ENCODE measurements at places on chromosomes 7 and 10. TPM values are rescaled to one million over a fixed set of nuclear protein-coding genes. Genes with fewer than 3 reads are reported as not detected.

- no peak for DNase-seq
Measured at GRCh38 chr7:42222891-42223290, 14.1 kb downstream of the GLI3 start.

GRCh38 chr7:84735011-84735410 lies 451.8 kb downstream of the SEMA3D start:
- DNase-seq: no peak

GRCh38 chr10:82267014-82267413 lies 392.0 kb downstream of the NRG3 start:
- DNase-seq: no peak

GRCh38 chr10:77442699-77443189 lies 194.9 kb downstream of the KCNMA1 start:
- DNase-seq: no peak

The PRLHR gene
- not detected for total RNA-seq

DNA sequence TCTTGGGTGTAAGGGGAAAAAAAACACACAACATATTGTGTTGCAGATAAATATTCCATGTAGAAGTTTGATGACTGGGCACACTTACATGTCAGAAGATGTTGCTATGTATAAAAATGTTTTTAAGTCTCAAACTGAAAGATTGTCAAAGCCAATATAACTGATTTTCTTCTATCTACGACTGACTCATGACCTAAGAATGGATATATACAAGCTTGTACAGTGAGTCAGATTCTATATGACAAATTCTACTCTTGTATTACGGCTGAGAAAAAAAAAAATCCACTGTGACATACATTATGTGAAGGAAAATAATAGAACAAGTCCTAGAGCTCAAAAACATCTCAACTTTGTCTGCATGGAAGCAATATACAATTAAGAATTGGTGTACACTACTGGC lies 343.0 kb upstream of the PCDH15 start:
- DNase-seq: no peak

The CHST15 gene
- 45.4 TPM for total RNA-seq

DNA sequence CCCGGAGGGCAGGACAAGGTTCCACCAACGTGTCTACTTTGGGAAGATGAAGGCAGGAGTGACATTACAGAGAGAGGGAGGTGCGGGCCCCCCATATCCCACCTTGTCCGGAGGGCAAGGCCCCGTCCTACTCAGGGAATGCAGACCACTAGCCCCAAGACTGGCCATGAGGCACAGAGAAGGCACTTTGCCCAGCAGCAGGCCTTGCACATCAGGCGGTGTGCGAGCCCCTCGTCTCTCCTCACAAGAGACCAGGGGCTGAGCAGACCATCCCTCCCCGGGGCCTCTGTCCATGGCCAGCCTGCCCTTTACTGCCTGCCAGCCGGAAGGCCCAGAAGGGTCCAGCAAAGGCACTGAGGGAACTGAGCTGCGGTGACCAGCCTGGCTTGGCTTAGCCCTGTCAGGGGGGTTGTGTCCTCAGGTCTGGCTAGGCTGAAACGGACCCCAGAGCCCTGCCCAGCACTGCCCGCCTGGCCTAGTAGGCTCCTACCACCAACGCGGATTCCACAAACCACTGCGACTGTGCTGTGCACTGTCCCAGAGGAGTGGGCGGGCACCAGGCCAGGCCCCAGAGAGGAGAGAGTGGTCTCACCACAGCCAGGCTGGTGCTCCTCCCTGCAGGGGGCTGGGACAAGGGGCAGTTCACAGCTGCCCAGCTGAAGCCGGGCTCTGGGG lies 16.7 kb downstream of the CAMK2B start:
- DNase-seq: no peak

The BTBD16 gene
- 0.37 TPM for total RNA-seq

GRCh38 chr7:90266808-90267207 lies 21.8 kb downstream of the CFAP69 start:
- DNase-seq: no peak

The VWA2 gene
- total RNA-seq: not detected

- no peak for DNase-seq
Measured at GRCh38 chr10:22433875-22434274, 88.6 kb downstream of the SPAG6 start.

DNA sequence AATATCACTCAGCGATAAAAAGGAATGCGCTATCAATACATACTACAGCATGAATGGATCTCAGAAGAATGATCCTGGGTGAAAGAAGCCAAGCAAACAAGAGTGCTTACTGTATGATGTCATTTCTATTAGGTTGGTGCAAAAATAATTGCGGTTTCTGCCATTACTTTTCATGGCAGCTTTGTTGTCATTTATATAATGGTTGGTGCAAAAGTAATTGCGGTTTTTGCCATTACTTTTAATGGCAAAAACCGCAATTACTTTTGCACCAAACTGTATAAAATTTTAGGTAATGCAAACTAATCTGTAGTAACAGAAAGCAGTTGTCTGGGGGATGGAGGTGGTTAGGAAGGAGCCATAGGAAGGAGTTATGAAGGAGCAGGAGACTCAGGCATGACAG lies 318.3 kb upstream of the ZMIZ1 start:
- DNase-seq: no peak

- DNase-seq: no peak
Measured at GRCh38 chr10:114478281-114478680, 74.0 kb upstream of the AFAP1L2 start.

DNA sequence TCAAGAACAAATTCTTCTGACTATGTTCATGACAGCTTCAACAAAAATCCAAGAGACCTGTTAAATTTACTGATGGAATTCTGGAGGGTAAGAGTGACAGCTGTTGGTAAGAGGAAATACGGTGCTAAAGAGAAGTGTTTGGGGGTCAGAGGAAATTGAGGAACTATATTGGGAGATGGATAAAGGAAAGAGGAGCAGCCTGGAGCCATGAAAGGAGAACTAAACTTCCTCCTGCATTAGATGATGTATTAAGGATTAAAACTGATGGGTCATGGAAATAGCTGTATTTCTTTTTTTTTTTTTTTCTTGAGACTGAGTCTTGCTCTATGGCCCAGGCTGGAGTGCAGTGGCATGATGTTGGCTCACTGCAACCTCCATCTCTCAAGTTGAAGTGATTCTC lies 95.3 kb downstream of the HERPUD2 start:
- no peak for DNase-seq

DNA sequence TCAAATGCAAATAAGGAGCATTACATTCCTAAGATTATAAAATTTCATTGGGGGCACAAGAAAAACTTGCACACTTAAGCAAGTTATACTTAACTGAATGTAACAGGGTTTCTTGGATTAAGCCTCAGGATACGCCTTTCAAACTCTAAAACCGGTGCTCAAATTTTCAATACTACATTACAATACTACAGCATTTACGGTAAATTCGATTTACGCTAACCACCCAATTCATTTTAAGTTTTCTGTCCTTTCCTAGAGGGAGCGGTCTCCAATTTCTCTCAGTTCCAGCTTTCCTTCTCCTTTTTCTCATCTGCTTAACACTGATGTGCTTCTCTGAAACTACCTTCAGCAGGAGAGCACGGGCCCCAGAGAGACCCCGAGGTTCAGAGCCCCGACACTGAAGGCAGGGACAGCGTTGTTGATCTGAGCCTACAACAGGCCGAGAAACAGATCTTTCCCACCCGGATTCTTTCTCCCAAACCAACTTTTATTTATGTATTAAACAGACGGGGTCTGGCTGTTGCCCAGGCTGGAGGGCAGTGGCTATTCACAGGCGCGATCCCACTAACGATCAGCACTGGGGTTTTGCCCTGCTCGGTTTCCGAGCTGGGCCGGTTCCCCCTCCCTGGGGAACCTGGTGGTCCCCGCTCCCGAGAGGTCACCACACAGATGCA lies 798 bp downstream of the ZNF425 start:
- no peak for DNase-seq

- no peak for DNase-seq
Measured at GRCh38 chr10:29249018-29249417, 39.9 kb upstream of the LYZL1 start.

GRCh38 chr7:47557694-47558670 lies 23.9 kb downstream of the TNS3 start:
- DNase-seq: no peak

DNA sequence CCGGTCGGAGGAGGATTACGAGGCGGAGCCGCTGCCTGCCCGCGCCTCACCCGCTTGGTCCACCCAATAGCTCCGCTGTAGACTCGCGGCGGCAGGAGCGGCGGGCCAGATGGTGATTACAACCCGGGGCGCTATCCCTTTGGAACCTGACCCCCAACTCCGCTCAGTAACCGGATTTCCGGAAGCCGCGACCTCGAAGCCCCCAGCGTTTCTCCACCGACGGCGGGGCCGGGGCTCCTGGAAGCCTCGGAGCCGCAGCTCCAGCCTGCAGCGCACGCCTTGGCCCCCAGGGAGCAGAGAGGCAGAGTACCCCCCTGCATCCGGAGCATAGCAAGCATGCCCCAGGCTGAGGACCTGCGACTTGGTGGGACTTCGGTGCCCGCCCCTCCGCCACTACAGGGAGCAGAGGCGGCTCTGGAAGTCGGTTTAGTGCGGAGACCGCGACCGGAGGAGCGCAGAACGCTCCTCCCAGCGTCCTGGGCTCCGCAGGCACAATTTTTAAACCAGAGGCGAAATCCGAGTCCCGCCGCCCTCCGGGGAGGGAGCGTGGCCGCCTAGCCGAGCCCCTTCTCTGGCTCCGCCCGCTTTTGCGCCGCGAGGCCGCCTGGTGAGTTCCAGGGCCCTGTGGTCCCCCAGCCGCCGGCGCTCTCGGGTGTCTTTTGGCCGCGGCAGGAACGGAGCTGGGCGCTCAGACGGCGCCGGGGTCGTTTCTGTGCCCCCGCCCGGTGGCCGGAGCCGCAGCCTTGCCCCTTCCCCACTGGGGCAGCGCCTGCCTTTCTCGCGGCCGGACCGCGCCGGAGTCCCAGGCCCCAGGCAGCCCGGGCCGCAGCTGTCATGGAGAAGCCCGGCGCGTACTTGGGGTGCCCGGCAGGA lies 28.2 kb upstream of the BMS1 start:
- no peak for DNase-seq

- no peak for DNase-seq
Measured at GRCh38 chr10:1736972-1737221, 428 bp downstream of the ADARB2 start.

The CYP2C19 gene
- 0.50 TPM for total RNA-seq

GRCh38 chr10:51567271-51567670 lies 132.1 kb downstream of the CSTF2T start:
- no peak for DNase-seq

- DNase-seq: no peak
Measured at GRCh38 chr7:28774261-28774988, 183.7 kb downstream of the TRIL start.

GRCh38 chr10:132463333-132464255 lies 66.6 kb downstream of the PWWP2B start:
- no peak for DNase-seq

The ZP3 gene
- total RNA-seq: 0.48 TPM

DNA sequence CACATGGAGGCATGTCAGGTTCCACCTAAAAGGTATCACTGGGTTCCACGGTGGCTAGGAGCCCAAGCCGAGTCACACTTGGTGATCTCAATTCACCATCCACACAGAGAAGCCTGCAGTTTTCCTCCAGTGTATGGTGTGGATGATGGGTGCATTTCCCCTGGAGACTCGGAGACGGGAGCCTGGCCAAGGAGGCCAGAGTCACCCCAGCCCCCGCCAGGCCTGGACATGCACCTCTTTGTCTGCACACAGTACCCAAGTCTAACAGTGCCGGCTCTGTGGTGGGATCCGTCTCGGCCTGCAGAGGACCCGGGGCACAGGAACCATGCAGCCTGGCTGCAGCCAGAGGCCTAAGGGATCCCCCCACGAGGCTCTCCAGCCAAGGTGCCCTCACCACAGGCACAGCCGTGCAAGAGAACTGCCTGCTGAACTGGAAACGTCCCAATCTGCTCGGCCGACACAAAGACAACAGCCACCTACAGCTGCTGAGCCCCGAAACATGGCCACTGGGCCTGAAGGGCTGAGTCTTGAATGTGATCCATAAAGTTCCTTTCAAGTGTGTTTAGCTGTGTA lies 75.2 kb downstream of the DIP2C start:
- no peak for DNase-seq

DNA sequence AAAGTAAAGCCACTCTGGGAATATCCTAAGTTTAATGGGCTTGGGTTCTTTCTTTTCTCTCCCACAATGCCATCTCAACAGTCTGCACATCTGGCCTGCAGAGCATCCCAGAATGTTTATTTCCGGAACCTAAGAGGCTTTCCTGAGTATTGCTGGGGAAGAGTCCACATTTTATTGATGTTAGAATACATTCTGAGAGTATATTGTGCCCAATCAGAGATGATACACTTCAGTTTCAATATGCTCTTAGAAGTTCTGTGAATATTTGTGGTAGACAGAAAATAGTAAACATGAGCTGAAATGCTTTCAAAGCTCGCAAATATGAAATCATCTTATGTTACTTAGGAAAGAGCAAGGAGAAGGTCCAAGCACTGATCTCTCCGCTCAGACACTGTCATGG lies 200.6 kb downstream of the TWIST1 start:
- no peak for DNase-seq

GRCh38 chr7:8044761-8045430 lies 76.3 kb downstream of the GLCCI1 start:
- no peak for DNase-seq

DNA sequence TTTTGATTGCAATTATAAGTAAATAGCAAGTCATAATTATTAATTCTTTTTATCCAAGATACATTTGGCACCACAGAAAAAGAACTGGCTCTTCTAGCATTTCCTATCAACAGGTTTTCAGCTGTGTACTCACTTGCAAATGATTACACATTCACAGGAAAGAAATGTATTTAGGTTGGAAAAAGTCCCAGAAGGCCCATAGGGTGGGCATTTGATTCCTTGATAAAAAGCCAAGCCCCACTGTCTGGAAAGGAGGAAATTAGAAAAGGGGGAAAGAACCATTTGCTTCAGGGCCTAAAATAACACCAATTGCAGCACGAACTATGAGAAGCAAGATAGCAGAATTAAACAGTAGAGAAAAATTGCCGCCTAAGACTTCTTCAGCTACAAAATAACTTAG lies 80.8 kb upstream of the COL1A2 start:
- no peak for DNase-seq

The CASP2 gene
- 14.5 TPM for total RNA-seq

- DNase-seq: no peak
Measured at GRCh38 chr10:119750391-119751230, 24.8 kb downstream of the INPP5F start.

GRCh38 chr10:117830787-117831212 lies 215.9 kb downstream of the RAB11FIP2 start:
- DNase-seq: no peak

The GPR22 gene
- total RNA-seq: not detected

GRCh38 chr10:35501923-35502322 lies 103.2 kb upstream of the GJD4 start:
- no peak for DNase-seq
